NCI-H1930 (cell line): ENCODE measurements at places on chromosomes 1 and 21.

GRCh38 chr1:20850021-20850420, 62.9 kb upstream of the HP1BP3 start:
- no peak for DNase-seq

DNA sequence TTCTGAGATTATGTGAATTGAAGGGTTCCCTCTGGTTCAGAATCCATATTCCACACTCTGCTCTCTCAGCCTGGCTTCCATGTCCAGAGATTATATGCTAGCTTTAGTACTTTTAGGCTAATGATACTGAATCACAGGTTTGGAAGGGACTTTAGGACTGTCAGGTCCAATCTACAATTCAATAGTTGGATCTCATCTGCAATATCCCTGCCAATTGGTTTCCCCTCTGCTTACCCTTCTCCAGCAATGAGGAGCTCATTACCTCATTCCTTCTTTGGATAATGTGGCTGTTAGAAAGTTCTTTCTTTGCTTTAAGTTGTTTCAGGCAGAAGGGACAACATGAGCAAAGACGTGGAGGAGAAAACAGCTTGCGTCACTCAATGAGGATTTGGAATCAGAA, 245.3 kb downstream of the PLPP3 start:
- DNase-seq: no peak

- no peak for DNase-seq
Observed at GRCh38 chr1:58802640-58803399, 19.0 kb upstream of the JUN start.

DNA sequence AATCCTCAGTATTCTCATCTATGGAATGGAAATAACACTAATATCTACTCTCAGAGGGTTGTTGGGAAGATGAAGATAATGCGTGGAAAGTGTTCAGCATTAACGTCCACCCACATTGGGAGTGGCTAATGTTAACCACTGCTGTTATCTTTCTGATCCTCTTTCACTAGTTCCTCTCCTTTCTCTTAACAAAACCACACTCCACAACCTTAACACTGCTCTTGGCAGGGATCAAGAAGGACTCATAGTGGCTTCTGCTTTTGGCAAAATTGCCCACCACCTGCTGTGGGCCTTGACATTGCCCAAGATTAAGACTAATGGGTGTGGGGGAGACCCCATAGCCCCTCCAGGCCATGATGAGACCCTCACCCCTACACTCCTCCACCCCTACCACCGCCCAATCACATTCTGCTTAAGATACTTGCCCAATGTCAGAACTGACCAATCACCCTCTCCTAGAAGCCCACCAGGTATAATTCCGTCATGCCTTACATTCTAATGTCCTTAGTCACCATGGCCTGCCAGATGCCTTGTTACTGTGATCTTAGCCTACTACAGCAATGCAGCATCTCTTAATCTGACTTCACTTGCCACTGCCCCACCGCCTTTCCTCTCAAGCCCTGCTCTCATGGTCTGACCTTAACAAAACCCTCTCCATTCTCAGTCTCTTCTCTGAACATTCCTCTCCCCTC, 27.1 kb downstream of the DHCR24 start:
- DNase-seq: no peak

GRCh38 chr1:228464487-228464983, 22.6 kb upstream of the RNF187 start:
- DNase-seq: peak; percentile 78

GRCh38 chr1:38297842-38298241, 251.2 kb upstream of the POU3F1 start:
- DNase-seq: no peak

DNA sequence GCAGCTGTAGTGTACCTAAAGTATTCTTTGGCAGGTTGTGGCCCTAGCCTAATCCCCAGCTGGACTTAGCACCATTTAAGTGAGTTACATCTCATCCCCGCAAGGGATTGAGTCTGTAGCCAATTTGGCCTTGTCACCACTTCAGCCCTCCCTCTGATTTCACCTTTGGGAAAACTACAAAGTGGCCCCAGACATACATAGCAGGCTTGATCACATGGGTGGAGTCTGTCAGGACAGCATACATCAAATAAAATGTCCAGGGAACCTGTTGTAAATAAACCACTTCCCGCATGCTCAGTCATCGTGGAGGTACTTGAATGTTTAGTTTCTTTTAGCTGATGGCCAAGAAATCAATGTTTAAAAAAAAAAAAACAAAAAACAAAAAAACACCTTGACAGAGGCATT, 142.5 kb downstream of the DHRS3 start:
- no peak for DNase-seq

DNA sequence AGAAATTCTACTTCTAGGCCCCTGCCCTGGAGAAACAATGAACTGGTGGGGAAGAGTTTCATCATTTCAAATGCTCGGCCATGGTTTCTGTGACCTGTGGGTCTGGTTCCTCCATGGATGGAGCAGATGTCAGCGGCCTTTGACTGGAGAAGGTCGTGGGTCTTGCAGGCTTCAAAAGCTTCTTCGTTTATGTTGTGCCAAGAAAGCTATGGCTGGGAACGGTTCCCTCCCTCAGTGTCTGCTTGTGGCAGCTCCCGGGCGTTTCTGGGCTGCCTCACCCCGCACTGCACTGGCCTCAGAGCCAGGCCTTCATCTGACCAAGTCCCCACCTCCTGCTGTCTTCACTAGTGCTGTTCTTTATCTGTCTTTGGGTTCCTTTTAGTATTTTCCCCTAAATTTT, 46.4 kb upstream of the POFUT2 start:
- DNase-seq: no peak

DNA sequence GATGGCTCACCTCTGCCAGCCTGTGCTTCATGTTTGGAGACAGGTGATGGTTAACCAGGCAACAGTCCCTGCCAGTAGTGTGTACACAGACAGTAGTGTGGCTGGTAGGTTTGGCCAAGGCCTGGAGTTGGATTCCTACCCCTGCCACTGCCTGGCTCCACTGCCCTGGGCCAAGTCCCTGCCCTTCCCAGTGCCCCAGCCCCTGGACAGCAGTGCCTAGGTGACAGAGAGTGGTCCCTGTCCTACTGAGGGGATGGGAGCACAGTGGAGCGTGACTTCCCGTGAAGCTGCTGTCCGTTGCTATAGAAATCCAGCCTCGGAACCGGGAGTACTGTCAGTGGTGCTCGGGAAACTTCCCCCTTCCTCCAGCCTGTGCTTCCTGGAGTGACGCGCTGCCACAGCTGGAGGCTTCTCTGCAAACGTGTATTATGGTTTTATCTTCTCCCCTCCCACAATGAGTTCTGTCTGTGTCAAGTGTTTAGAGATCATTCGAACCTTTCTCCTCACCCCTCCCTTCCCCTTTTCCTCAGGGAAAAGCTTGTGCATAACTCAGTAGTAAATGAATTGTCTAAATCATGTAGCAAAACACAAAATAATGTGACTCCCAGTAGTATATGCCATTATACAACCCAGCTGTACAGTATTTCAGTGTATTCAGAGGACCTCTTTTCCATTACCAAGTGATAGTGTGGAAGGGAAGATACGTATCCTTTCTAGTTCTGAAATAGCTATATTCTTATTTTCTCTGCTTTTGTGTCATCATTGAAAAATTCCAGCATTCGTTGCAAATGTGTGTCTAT, 73.4 kb downstream of the GALNT2 start:
- DNase-seq: no peak

DNA sequence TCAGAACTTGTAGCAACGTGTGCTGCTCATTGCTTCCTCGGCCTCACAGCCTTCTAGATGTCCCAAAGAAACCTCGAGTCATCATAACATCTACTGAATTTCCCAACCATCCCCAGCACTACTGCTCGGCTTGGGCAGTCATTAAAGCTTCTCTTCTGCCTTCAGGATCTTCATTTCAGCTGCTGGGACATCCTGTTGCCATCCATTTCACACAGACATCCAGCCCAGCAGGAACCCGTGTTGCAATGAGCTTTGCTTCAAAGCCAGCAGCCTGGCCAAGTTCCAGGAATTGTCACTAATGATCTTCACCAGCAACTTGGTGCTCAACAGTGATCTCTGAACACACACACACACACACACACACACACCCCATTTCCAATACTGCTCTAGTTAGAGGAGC, 18.5 kb downstream of the WLS start:
- DNase-seq: no peak

- no peak for DNase-seq
Observed at GRCh38 chr1:44884746-44885145, 41.7 kb upstream of the PTCH2 start.

DNA sequence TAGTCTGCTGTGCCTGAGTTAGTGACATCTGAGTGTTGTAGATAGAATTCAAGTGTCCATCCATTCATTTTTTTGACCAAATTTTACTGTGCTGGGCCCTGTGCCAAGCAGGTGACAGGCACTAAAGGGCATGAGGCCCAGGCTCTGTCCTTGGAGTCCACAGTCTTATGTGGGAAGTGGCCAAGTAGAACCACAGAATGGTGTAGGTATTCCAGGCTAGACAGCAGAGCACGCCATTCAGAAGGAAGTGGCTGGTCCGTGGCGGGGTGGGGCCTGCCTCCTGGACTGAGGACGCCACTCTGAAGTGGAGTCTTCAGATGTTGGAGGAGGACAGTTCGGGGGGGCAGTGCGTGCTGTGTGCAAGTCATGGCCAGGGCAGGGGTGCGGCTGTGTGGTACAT, 68.9 kb upstream of the ACTL8 start:
- DNase-seq: no peak

DNA sequence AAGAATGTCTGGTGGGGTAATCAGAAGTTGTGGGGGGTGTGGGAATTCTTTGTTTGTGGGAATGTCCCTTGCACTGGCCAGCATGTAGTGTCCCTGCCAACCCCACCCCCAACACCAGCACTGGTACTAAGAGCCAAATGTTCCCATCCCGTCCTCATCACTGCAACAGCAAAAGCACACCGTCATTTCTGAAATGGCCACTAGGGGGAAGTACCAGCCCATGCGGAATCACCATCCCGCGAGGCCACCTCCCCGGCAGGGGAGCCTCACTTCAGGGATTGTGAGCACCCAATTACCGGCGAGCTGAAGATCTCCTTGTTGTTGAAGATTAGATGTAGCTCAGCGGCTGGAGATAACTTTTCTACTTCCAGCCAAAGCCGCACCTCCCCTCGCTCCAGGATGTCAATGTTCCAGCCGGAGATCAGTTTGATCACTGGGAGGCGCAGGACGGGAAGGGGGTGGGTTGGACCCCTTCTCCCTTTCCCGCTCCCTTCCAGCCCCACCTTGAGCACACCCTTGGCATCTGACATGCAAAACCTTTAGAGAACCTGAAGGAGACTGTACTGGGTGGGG, 41.0 kb downstream of the MYOM3 start:
- DNase-seq: peak; percentile 24

DNA sequence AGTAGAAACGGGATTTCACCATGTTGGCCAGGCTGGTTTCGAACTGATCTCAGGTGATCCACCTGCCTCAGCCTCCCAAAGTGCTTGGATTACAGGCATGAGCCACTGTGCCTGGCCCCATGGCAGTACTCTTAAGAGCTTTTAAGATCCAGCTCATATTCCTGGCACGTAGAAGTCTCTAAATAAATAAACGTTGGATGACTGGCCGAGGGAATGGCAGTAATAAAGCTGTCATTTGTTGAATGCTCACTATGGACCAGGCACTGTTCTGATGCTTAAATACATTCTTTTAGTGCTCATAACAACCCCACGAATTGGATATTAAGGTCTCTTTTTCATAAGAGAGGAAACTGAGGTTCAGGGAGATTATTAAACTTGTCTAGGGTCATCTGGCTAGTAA, 20.9 kb downstream of the UBIAD1 start:
- DNase-seq: no peak

DNA sequence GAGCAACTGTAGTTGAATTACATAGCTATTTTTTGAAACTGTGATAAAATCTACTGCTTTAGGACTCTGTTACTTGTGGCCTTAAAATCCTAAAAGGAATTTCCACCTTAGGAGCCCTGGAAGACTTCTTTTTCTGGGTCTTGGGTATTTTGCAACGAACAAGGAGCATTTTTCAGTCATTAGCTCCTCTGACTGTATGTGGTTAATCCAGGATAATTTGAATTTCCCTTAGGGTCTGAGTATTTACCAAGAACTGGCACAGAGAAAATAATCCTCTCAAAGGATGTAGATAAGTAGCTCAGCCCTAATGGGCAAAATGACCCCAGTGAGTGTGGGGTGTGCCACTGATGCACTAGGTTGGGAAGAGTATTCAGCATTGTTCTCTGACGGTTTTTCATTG, 170.4 kb downstream of the VAV3 start:
- no peak for DNase-seq

GRCh38 chr1:240980342-240980741, 368.4 kb upstream of the GREM2 start:
- no peak for DNase-seq

- DNase-seq: peak; percentile 45
Observed at GRCh38 chr1:31181515-31182343, 58.0 kb downstream of the NKAIN1 start.

GRCh38 chr1:182803846-182804245, 14.3 kb downstream of the NPL start:
- no peak for DNase-seq

- no peak for DNase-seq
Observed at GRCh38 chr1:78387201-78387600, 103.6 kb upstream of the PTGFR start.

- no peak for DNase-seq
Observed at GRCh38 chr1:162235241-162235800, 141.3 kb downstream of the SPATA46 start.

DNA sequence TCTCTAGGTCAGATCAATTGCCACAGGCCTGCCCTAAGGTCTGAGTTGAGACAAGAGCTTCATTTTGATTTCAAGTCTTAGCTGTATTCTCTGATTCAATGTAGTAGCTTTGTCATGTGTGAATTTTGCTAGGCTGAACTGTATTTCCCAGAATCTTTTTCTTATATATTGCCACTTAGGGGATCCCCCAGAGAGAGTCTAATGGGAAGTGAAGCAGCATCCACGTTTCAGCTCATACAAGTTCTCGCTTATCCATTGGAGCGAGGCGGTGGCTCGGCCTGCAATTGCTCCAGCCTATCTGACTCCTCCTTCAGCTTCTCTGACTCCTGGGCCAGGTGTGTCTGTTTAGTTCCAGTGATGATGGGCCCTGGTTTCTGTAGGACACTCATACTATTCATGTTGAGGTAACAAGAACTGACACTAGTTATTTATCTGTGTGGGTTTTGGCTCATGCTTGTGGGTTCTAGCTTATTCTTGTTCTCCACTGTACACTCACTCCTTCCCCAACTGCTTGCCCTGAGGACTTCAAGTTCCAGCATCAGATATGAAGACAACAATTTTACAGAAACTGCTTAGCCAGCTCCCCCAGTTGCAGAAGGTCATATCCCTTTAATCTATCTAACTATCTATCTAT, 48.2 kb downstream of the TBX19 start:
- DNase-seq: no peak

DNA sequence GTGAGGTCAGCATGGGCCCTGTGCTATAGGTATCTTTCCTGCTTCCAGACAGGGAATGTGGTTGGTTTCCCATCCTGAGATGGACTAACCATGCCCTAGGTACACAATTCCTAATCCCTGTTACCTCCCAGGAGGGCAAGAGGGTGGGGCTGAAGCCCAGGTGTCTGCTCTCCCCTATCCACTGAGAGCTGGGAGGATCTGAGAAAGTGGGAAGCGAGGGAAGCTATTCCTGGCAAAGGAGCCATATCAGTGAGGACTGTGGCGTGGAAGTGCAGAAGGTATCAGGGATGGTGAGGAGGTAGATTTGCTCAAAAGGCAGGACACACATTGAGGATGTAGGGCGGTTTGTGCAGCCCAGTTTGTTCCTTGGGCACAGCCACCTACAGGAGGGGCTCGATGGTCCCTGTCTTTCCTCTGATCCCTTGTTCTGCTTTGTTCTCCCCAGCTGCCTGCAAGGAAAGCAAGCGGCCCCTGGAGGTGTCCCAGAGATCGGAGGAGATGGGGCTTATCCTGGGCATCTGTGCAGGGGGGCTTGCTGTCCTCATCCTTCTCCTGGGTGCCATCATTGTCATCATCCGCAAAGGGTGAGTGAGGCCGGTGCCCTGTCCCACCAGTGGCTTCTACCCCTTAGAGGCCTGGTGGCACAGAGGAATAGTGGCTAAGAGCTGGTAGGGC, 48.1 kb downstream of the PTPRU start:
- DNase-seq: no peak
